ENCODE measurements at places on chromosomes 5 and 9.

DNA sequence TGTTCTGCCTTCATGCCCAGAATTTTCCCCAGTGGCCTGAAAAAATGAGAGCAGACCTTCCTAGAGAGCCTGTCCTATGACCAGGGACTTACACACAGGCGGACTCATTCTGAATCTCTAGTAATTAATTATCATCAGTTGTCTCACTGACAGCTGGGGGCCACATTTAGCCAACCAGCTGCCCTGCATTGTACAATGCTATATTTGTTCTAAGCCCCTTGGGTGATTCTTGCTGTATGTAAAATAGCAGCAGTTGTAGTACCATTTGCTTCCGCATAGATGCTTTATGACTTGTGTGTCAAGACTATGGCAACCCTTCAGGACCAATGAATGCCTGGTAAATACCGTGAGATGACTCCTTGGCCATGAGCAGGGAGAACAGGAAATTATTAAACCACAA lies 415.4 kb upstream of the SEMA6A start:
- DNase-seq: no peak

DNA sequence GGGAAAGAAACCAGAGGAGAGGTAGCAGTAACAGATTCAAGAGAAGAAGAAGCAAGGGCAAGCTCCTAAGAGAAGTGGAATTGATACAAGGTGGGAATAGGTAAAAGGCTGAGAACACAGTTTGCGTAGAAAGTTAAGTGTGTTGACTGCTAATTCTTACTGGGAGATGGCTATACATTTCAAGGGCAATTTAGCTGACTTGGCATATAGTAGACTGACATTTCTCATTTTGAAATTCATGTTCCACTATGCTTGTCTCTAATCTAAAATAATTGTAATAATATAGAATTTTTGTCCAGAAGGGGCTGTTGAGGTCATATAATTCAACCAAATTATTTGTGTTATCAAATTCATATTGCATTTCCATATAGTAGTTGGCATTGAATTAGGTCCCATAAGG lies 144.0 kb downstream of the ATG10 start:
- no peak for DNase-seq

- no peak for DNase-seq
Observed at GRCh38 chr5:60196385-60197113, 303.0 kb upstream of the PDE4D start.

- DNase-seq: no peak
Observed at GRCh38 chr5:310941-311434, 10.5 kb upstream of the AHRR start.

DNA sequence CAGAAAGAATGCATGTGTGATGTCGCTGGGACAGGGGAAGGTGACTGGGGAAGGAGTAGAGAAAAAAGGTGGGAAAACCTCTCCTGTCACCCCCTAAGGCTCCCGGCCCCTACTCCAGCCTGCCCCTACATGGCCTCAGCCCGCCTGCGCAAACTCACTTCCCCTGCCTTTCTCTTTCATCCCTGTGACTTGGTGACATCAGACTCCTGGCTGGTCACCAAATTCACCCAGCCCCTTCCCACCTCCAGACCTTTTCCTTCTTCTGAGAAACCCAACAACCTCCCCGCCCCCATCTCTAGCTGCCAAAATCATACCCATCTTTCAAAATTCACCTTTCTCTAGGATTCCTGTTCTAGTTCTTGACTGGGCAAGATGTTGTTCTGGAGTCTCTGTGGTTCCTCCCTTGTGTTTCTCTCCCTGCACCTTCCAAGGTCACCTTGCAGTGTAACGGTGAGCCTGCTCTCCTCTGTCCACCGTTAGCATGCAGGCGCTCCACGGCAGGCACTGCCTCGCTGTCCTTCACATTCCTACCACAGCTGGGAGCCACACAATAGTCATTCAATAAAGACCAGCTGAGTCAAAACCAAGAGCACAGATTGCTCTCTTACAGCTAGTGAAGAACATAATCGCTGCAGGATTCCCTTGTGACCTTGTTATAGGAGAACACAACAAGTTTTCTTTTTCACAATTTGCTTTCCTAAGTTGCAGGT lies 134.5 kb downstream of the FANCC start:
- no peak for DNase-seq

DNA sequence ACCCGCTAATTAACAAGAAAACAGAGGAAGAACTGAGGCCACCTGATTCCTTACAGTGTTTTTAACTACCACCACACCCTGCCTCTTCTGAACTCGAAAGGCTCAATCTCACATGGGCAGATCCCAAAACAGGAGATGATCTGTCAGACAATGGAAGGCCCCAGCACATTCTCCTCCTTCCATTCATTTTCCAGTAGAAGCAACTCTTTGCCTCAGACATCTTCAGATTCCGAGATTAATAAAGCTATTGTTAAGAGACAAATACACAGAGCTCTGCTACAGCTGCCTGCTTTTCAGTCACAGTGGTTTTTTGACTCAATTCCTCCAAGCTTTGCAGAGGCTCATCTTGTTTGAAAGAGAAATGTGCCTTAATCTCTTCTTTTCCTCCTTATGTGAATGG lies 127.2 kb upstream of the ADAMTSL1 start:
- DNase-seq: no peak

GRCh38 chr9:96566498-96567202 lies 53.0 kb downstream of the CDC14B start:
- DNase-seq: peak; percentile 45

GRCh38 chr5:146751054-146751453 lies 127.5 kb downstream of the PPP2R2B start:
- DNase-seq: no peak

DNA sequence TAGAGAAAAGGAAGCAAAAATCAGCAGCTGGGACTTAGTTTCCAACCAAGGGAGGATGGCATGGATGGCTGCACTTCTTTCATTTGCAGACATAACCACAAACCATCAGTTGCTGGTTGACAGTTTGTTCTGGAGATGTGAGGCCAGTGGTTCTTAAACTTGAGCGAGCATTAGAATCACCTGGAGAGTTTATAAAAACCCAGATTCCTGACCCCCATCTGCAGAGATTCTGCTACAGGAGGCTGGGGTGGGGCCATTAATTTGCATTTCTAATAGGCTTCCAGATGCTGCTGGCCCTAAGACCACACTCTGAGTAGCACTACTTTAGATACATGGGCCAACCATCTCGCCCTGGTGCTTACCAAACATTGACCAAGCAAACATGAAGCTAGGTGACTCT lies 60.8 kb downstream of the MARCHF3 start:
- no peak for DNase-seq

- DNase-seq: no peak
Observed at GRCh38 chr9:88005240-88005639, 30.9 kb upstream of the CDK20 start.

DNA sequence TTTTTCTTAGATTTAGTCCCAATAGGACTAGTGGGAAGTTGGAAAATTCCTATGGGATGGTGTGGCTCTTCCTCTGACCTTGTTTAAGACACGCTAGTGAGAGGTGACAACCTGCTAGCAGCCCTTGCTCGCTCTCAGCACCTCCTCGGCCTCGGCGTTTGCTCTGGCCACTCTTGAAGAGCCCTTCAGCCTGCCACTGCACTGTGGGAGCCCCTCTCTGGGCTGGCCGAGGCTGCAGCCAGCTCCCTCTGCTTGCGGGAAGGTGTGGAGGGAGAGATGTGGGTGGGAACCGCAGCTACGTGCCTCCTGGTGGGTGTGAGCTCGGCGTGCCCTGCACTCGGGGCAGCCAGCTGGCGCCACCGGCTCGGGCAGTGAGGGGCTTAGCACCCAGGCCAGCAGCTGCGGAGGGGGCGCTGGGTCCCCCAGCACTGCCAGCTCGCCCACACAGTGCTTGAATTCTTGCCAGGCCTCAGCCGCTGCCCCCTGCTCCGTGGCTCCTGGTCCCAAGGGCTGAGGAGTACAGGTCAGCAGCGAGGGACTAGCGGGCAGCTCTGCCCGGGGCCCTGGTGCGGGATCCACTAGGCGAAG lies 254.5 kb upstream of the ANKRD55 start:
- no peak for DNase-seq

- DNase-seq: no peak
Observed at GRCh38 chr5:178547052-178547666, 43.0 kb downstream of the COL23A1 start.

DNA sequence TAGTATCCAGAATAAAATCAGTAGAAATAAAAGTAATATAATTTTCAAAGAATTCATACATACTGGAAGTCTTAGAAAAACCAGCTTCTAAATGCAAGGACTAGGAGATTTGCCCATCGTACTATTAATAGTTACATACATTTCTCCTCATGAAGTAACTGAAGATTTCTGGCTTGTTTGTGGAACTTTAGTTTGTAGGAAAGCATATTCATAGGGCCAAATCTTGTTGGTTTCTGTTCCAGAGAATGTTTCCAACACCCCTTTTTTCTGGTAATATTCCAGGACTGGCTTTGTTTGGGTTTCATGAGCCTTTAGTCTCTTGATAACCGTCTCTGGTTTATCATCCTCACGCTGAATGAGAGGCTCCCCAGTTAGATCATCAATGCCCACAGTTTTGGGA lies 66.3 kb upstream of the TJP2 start:
- DNase-seq: no peak

DNA sequence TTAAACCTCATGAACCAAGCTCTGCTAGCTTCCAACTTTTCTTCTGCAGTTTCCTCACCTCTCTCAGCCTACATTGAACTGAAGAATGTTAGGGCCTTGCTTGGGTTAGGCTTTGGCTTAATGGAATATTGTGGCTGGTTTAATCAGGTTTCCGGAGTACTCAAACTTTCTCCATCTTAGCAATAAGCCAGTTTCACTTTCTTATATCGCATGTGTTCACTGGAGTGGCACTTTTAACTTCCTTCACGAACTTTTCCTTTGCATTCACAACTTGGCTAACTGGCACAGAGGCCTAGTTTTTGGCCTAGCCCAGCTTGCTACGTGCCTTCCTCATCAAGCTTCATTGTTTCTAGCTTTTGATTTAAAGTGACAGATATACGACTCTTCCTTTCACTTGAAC lies 81.0 kb upstream of the MAST4 start:
- no peak for DNase-seq

DNA sequence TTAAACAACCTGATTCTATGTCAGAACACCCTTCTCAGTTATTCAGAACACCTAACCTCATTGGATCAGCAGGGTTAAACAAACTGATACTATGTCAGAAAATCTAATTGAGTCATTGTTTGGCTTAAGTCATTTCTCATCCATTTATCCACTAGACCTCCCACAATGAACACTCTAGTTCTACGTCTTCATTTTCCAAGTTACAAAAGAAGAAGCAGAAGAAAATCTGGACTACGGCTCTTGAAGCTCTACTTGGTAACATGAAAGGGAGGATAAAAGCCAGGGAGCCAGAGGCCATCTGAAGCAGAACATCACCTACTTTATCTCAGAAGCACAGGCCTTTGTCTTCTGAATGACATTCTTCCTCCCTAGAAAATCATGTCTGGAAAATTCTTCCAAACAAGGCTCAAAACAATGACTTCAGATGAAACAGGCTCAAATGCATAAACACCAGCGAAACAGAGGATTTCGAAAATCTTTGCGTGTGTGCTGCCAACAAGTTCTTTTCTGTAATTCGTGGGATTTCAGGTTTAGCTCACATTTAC lies 35.4 kb upstream of the TGFBI start:
- DNase-seq: no peak

- DNase-seq: no peak
Observed at GRCh38 chr9:88476491-88477271, 58.3 kb upstream of the NXNL2 start.

DNA sequence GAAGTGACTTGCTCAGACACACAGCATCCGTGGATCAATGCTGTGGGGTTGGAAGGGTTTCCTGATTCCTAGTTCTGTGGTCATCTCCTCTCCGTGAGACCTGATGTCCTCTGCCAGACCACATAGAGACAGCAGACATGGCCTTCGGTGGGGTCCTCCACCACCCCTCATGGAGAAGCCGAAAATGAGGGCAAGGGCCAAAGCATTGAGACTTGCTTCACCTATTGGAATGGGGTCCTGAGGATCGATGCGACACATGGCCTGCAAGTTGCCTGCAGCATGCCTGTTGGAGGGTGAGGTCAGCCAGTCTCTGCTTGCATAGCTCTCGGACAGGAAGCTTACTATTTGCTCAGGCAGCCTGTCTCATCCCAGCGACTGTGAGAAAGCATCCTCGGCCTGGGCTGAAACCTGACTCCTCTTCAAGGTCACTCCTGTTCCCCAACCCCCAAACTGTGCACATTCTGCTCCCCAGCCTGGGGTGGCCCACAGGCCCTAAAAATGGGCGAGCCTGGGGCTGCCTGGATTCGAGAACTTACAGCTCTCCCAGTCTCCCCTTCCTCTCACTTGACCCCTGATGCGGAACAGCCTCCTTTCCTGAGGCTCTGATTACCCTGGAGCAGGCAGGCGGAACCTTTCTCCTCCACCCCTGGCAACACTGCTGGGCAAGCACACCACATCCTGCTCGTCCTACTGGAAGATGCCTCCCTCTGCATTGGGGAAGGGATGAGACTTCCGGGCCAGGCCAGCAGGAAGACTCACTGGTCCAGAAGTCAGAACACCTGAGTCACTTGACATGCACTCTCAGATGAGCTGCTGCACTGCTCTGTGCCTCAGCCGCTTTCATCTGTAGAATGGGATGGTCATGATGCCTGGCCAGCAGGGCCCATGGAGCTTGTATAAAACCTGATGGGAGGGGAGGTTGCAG lies 186.9 kb downstream of the RGS3 start:
- DNase-seq: no peak

GRCh38 chr5:103119070-103119764 lies 721 bp downstream of the GIN1 start:
- DNase-seq: no peak

GRCh38 chr5:131992370-131992769 lies 19.1 kb downstream of the ACSL6 start:
- DNase-seq: no peak

DNA sequence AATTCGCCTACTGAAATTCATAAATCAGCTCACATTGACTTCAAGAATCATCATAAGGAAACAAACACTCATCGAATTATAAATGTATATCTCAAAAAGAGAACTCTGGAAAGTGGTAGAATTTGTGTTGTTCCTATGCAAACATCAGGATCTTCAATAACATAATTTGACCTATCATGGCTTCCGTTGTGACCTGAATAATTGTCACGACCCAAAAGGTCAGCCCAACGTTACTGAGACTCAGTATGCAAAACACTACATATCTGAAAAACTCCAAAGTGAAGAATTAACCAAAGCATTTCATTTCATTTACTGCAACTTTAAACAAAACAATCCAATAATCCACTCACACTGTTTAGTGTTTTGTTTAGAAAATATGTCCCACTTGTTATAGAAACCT lies 1.2 kb downstream of the RAPGEF6 start:
- no peak for DNase-seq

DNA sequence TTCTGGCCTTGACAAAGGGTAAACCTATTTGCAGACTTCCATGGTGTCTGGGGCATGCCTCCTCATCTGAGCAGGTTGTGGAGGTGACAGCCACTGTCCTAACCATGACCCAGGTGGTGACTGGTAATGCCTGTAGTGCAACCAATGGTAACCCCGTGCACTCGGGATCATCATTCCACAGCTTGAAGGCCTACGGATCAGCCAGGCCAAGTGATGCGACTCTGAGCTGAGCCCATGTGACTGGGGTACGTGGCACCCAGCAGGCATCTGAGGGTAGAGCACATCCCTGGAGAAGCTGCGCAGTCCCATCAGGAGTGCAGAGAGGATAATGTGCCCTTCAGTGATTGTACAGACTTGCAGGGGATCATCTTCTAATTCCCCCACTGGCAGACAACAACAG lies 35.0 kb downstream of the DROSHA start:
- no peak for DNase-seq

GRCh38 chr5:98443881-98444280 lies 329.6 kb upstream of the RGMB start:
- no peak for DNase-seq
